ENCODE measurements at places on chromosomes 11 and 22.

- no peak for DNase-seq
These were observed 17.4 kb downstream of the RASD2 start for GRCh38 chr22:35558031-35558430.

DNA sequence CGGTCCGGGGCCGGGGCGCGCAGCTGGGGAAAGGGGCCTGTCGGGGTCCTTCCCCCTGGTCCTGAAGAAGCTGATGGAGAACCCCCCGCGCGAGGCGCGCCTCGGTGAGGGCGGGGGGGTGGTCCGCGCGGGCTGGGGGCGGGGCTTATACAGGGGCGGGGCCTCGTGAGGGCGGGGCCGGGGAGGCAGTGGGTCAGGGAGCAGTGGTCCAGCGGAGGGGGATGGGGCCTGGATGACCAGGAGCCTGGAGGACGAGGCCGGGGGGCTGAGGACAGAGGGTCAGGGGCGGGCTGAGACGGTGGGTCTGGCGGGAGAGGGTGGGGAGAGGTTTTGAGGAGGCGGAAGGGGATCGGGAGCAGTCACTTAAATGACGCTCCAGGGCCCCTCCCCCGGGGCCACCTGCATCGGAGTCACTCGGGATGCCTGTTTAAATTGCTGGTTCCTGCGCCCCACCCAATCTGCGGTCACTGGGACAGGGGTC is 396 bp downstream of the TEF start:
- DNase-seq: peak; percentile 52

GRCh38 chr11:95318498-95318897 is 87.5 kb upstream of the SESN3 start:
- DNase-seq: no peak

DNA sequence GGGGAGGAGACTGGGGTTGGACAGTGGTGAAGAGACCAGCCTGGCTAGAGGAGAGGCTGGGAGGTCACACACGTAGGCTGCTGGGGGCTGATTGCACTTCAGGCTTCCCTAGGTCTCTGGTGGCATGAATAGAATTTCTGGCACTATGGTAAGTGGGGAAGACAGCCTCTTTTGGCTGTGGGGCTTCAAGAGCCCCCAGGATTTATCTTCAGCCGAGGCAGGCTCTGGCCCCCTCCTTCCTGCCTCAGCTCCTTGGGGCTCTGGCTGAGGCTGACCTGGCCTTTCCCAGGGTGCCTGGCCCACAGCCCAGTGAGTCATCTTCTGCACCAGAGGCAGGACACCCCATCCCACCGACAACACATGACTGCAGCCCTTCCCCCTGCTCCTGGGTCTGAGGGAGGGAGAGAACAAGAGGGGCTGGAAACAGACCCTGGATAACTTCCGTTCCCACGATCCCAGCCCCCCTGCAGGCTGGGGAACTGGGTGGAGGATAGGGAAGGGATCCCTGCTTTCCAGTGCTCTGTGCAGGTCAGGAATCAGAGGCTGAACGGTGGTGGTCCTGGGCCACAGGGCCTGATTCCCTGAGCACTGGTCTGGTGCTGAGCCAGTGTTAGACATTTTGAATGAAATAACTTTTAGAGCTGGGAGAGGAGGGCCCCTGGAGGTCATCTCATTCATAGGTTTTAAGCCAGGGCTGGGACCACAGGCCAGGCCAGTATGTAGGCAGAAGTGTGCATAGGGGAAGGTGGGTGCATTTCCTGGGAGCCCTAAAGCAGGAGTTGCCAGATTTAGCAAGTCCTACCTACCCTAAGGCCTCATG is 26.5 kb downstream of the ARHGEF17 start:
- DNase-seq: peak; percentile 79

GRCh38 chr11:128457874-128458273 is 129.5 kb downstream of the ETS1 start:
- DNase-seq: peak; percentile 84
